ENCODE measurements at places on chromosomes 6 and 20.
A peak's percentile ranks its signal among the peaks of the same experiment; 100 is the strongest.

- DNase-seq = no peak
These were observed 72.1 kb downstream of the SOD2 start for GRCh38 chr6:159620947-159621346.

DNA sequence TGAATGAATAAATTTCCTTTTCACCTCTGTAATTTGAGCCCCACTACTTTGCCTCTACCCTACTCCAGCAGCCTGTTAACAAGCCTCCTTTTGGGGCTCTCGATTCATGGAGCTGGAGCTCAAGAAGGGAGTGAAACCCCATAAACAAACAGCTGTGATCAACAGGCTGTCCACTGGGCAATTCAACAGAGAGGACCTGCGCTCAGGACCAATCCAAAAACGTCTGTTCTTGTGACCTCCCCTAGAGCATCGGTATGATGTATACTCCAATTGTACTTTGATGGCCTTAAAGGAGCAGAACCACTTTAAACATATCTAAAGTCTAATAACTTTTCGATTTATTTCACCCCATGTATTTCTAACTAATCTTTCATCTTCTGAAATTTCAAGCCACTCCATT, 37.4 kb downstream of the HIVEP2 start:
- no peak for DNase-seq

- no peak for DNase-seq
These were observed 119.8 kb upstream of the SASH1 start for GRCh38 chr6:148222846-148223245.

DNA sequence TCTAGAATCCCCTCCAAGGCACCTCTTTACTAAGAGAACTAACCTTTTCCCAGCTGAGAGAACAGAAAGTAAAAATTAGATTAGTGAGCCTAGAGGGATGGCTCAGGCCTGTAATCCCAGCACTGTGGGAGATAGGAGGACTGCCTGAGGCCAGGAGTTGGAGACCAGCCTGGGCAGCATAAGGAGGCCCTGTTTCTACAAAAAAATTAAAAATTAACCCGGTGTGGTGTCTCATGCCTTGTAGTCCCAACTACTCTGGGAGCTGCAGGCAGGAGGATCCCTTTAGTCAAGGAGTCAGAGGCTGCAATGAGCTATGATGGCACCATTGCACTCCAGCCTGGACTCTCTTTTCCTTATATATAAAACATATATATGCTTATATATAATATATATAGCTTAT, 5.5 kb upstream of the OOEP start:
- no peak for DNase-seq

DNA sequence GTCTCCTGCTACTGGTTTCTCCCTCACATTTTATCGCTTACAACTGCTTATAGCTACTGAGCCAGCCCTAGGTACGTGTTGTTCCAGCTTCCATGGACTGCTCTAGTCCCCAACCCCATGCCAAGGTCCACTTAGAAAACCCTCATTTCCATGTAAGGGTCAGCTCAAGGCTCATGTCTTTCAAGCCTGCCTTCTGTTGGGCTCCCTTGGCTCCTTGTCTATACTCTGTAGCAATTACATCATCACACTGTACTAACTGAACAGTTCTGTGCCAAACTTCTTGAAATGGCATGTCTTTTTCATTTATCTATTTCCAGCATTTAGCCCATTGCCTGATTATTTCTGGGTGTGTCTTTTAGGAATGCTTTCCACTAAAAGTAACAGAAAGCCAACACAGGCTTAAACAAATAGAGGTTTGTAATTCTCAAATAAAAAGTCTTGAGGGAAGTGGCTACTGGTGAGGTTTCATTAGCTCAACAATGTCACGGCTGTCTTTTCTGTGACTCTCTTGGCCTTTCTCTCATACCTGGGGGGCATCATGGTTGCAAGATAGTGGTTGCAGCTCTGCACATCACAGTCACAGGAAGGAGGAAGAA, 317.6 kb downstream of the TPBG start:
- DNase-seq = no peak

GRCh38 chr20:19515074-19515473, 243.0 kb upstream of the RIN2 start:
- DNase-seq = no peak

DNA sequence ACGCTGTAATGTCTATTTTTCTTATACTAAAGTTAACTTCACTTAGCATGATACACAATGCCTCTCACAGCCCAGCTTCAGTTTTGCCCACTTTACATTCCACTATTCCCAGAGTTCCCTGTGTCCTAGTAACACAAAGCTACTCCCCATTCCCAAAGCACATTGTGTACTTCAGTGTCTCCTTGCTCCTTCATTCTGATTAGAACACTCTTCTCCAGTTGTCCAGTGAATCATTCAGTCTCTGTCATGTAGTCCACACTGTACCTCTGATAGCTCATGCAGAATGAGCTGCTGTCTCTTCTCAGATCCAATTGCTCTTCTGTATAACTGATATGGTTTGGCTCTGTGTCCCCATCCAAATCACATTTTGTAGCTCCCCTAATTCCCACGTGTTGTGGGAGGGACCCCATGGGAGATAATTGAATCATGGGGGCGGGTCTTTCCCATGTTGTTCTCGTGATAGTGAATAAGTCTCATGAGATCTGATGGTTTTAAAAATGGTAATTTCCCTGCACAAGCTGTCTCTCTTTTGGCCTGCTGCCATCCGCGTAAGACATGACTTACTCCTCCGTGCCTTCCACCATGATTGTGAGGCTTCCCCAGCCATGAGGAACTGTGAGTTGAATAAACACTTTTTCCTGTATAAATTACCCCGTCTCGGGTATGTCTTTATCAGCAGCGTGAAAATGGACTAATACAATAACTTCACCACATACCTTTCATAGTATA, 2.1 kb upstream of the TMX4 start:
- DNase-seq = no peak

GRCh38 chr20:34710861-34711574, 6.9 kb downstream of the TP53INP2 start:
- no peak for DNase-seq

DNA sequence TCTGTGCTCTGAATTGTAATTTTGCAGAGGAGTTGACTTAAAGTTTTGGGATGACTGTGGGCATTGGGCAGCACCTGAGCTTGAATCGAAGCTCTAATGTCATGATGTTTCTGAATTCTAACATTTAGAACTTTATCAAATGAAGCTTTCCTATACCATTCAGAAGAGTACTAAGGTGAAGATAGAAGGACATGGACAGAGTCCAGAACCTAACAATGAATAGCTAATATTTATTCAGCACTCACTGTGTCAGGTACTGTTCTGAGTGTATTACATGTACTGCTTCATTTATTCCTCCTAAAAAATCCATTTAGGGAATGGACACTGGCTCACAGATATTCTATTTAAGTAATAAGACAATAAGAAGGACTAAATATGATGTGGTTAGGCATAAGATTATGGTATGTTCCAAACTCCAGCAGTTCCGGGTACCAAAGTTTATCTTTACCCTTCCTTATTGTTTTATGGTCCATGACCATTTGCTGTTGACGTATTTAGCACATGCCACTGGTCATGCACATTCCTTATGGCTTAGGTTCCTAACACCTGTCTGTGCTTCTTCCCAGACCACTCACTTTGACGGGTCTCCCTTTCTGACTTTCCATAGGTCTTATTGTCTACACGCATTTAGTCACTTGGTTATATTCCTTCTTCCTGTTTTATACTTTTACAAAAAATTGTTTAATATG, 20.3 kb downstream of the BCKDHB start:
- no peak for DNase-seq

GRCh38 chr20:59016795-59017492, 2.3 kb upstream of the TUBB1 start:
- DNase-seq = no peak

GRCh38 chr6:31919624-31920303, 7.8 kb upstream of the C2 start:
- no peak for DNase-seq

DNA sequence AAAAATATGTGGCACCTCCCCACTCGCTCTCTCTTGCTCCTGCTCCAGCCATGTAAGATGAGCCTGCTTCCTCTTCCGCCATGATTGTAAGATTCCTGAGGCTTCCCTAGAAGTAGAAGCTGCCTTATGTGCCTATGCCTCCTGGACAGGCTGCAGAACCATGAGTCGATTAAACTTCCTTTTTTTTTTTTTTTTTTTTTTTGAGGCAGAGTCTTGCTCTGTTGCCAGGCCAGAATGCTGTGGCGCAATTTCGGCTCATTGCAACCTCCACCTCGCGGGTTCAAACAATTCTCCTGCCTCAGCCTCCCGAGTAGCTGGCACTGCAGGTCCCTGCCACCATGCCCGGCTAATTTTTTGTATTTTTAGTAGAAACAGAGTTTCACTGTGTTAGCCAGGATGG, 112.5 kb downstream of the FAM217A start:
- no peak for DNase-seq

GRCh38 chr20:57249073-57249472, 17.4 kb downstream of the BMP7 start:
- DNase-seq = no peak

- no peak for DNase-seq
These were observed 403.9 kb upstream of the SULF2 start for GRCh38 chr20:48189181-48189580.

DNA sequence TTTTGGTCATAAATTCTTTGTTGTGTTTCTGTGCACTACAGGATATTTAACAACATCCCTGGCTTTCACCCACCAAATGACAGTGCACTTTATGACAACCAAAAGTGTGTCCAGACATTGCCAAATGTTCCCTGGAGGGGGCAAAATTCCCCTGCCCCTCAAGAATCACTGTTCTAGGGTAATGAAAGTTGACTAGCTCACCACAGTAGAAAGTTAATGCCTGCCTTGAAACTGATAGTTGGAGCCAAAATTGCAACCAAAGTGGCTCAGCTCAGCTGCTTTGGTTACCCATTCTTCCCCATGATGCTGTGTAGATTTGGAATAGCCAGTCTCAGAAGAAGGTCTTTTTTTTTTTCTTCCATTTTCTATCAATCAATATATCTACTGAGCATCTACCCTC, 150.6 kb downstream of the RALGAPA2 start:
- no peak for DNase-seq

DNA sequence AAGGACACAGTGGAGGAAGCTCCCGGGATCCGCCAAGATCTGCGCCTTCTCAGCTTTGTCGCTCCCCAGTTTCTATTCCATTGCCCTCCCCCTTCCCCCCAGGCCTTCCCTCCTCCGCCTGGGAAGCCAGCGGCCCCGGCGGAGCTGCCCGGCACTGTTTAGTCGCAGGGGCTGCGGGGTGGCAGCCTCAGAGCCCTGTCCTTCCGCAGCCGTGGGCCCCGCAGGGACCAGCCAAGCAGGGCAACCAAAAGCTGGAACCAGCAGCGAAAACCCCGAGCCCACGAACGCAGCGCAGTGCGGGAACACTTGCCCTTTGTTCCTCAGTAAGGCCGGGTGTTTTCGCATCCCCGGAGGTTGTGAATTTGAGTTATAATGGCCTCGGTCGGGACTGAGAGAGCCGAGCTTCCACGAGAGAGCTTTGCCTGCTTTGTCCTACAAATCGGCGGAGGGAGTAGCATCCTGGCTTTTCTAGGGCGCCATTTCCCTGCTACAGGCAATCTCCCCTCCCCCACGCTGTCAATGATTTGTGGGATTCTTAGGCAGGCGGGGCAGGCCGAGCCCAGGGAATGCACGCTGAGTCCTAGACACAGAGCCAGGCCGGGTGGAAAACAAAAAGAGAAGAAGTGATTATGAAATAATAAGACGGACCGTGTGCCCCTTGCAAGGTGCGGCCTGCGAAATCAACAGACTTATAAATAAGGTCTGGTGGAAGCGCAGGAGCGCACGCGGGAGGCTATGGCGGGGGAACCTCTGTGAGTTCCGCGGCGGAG, 4.0 kb upstream of the TUBB2B start:
- DNase-seq = peak; percentile 80

DNA sequence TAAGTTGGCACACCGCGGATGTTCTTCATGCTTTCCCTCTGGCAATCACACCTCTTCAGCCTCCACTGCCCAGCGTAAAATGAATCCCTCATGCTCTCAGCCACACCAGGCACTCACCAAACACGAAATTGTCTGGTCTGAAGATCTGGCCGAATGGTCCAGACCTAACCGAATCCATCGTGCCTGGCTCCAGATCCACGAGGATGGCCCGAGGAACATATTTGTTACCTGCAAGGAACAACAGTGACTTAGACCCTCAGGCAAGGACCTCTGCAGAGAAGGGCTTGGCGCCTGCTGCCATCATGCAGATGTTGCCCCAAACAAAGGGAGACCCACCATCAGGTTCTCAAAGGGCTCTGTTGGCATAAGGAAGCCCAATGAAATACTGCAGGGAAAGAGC, 1.4 kb downstream of the TUBB2B start:
- DNase-seq = no peak

GRCh38 chr20:46631212-46631869, 19.9 kb downstream of the SLC13A3 start:
- no peak for DNase-seq

DNA sequence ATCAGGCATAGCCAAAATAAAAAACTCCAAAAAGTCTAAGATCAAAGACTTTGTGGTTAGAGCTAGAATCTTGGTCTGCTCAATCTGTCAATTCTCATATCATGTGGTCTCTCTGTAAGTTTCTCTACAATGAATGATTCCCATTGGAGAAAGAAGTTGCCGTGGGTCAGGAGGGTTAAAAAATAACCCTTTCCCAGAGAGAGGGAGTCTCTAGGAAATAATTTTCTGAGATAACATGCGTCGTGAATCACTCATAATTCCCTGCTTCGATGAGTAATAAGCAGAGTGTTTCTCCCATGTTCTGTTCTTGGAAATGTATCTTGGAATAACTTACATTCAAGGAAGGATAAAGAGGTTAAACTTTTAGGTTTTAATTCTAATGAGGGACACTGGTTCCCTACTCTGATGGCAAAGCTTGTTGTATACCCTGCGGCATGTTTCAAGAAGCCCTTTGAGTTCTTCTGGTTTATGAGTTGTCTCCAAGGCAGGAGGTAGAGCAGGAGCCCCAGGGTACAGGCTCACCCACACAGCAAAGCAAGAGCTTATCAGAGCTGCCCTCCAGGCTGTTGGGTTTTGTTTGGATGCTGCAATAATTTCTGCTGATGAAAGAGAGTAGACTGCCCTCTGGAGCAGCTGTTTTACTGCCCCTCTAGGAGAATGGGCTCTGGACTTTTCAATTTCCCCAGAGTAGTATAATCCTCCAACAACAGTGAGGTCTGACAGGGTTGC, 599.1 kb downstream of the QKI start:
- DNase-seq = no peak

DNA sequence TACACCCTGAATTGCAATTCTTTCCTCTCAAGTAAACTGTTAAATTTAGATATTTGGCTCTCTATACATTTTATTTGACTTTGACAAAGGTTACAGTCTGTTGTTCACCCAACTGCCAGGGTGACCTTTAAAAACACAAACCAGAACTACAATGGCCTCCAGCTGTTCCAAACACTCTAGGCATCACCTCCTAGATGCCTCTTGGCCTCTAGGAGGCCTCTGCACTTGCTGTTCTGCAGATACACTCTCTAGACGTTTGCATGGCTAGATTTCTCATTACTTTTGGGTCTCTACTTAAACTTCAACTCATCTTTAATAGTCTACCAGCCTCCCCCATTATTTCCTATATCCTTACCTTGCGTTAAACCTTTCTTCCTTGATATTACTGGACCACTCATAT, 102.8 kb upstream of the BEND3 start:
- DNase-seq = no peak
